PC-3 (cell line): ENCODE measurements at places on chromosomes 3 and 15. TPM values are rescaled to one million over a fixed set of nuclear protein-coding genes. Genes with fewer than 3 reads are reported as not detected.

HCN4 gene
- total RNA-seq: not detected in 2 replicates

WDR53 gene
- total RNA-seq: 11.7 and 17.4 TPM in 2 replicates

PPIB gene
- total RNA-seq: 410 and 450 TPM in 2 replicates

CLDN18 gene
- not detected in 2 replicates for total RNA-seq

CCDC54 gene
- total RNA-seq: not detected in 2 replicates

KBTBD13 gene
- not detected in 2 replicates for total RNA-seq

ANKRD63 gene
- 1.2 and 1.4 TPM in 2 replicates for total RNA-seq

IL17RB gene
- 2.3 TPM in 2 replicates for total RNA-seq

FSIP1 gene
- total RNA-seq: 0.07 and 0.81 TPM in 2 replicates

ROPN1 gene
- total RNA-seq: not detected in 2 replicates

TIGIT gene
- total RNA-seq: not detected in 2 replicates

INSYN1 gene
- not detected in 2 replicates for total RNA-seq

GRCh38 chr15:43105077-43105736, 631 bp downstream of the UBR1 start:
- DNase-seq: peak; percentile 17

DNA sequence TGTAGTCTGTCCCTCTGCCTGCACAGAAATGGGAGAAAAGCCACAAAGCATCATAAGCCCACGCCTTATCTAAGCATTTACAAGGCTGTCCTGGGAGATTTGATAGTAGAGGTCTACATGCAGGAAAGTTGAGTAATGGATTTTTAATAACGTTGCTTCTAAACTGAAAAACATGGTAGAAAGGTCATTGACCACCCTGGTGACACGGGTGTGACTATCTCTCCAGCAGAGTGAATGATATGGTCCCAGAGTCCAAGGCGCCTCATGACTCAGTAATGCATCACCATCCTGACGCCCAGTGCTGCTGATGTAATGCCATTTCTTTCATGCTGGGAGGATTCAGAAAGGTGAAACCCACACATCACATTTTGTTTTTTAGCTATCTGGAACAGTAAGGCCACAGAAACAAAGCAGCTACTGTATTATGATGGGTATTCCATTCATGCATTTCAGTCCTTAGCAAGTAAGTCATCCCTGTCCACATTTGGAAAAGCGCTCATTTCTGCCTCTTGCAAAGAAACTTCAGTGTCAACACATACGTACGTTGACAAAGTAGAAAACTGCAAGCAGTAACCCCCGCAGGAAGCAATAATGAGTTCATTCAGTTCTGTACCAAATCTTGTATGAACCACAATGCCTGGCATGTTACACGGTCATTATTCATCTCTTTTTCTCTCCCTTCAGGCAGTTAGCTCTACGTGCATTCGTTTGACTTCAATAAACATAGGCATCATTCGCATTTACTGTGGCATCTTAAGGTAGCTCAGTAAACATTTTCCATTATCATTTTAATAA, 483.5 kb downstream of the GABRG3 start:
- DNase-seq: peak; percentile 64

- no peak for DNase-seq
Observed at GRCh38 chr3:190101320-190102011, 19.2 kb downstream of the P3H2 start.

DNA sequence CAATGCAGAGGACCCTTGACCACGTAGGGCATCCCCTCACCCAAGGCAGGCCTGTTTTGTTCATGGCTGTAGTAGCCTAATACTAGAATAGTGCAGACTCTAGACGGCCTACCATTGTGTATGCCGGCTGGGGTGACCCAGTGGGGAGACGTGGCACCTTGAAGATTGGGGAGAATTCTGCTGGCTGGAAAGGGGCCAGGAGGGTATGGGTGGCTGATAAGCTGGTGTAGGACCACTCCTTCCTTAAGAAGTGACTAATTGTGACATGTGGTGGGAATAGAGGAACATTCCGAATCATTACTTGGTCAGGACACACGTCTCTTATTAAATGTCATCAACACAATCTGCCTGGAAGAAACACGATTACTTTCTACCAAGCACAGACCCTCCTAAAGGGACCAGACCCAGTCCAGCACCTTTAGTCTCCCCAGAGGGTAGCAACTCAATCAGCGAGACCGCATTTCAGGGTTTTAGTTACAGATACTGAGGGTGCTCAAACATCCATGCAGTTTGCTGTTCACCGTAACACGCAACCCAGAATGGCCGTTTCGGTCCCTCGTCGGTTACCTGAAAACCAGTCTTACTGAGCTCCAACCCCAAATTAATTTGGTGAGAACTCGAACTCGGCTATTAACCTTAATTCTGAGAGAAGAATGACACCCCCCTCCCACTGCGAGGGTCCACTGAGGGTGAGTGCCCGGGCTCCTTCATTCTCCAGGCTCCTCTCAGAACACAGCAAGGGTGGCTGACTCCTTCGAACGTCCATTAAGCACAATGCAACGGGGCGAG, 1.6 kb upstream of the KLF13 start:
- no peak for DNase-seq

- DNase-seq: peak; percentile 77
Observed at GRCh38 chr3:132253262-132253878, 63.8 kb upstream of the ACP3 start.

DNA sequence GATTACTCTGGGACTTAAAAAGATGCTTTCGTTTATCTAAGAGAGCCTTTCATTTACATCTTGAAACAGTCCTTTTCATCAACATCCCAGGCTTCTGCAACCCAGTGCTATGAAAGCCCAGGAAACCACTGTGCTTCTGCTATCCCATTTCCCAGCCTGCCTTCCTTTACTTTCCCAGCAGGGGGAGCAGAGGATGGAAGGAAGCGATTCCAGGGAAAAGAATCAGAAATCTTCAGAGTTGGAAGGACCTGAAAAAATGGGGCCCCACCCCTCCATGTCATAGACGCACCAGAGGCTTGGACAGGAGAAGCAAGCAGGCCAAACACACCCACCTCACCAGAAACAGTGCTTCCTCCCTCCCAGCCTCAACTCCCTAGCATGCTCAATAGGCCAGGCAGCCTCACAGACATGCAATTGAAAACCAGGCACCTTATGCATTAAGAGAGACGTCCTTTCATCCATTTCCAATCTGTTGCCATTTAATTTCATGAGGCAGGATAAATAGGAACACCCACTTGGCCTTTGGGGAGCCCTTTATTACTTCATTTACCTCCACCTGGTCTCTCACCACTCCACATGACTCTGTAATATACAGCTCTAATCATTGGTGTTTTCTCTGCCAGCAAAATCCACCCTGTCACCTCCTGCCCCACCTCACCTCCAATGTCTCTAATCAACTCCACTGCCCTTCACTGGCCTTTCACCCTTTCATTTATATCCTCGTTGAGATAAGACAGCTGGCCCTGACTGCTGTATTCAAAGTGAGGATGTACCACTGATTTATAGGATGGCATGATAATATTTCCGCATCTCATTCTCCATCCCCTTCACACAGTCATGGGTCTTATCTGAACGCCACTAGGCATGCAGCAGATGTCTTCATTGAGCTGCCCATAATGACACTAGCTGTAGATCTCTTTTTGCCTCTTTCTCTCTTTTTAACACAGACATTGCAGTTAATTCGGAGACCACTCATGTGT, 583.9 kb downstream of the NTRK3 start:
- DNase-seq: peak; percentile 38

- DNase-seq: no peak
Observed at GRCh38 chr3:190504354-190505125, 9.3 kb upstream of the IL1RAP start.

DNA sequence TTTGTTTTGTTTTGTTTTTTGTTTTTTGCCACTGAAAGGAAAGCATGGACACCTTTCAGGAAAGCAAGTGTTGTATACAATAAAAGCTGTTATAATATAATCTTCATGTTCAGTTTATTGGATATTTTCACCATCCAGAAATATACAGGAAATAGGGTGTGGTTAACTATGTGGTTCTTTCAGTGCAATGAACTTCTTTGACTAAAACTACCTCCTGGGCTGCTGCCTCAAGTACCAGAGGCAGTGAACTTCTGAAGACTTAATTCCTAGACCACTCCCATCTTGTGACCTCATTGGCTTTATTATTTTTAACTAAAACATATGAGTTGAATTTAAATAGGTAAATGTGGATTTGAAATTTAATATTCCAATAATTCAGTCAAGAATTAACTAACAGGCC, 27.1 kb upstream of the TBL1XR1 start:
- no peak for DNase-seq

DNA sequence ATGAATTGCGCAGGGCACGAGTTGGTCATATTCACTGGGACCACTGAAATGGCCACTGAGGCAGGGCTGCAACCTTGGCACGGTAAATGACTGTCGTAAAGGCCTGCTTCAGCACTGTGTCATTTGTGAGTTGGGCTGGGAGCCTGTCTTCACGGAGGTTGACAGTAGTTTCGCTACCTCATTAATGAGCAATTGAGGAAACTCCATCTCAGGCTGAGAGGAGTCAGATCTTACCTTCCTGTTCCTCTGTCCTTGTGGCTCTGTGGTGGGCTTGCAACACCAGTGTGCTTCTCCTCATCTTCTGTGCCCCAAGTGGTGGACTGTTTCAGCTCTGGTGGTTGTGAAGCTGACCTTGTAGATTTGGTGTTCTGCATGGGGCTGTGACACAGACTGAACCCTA, 80.1 kb upstream of the EIF1B start:
- no peak for DNase-seq

GRCh38 chr3:108089579-108089978, 1.3 kb downstream of the CD47 start:
- peak; percentile 29 for DNase-seq

GRCh38 chr3:1232276-1232675, 139.5 kb downstream of the CNTN6 start:
- no peak for DNase-seq

DNA sequence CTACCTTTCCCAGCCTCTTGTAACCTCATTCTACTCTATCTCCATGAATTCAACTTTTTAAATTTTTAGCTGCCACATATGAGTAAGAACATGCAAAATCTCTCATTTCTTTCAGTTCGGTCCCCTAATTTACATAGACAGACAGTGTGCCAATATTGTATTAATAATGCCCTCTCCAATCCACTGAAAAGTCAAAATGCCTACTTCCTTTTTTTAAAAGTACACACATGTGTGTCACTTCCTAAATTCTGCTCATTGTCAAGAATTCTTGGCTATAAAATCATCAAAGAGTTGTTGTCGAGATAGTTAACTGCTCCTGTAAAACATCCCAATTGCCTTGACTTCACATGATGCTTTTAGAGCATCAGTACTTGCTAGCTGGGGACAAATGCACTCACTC, 84.2 kb upstream of the IL12A start:
- DNase-seq: no peak

- no peak for DNase-seq
Observed at GRCh38 chr15:77115179-77115578, 44.3 kb upstream of the TSPAN3 start.

- no peak for DNase-seq
Observed at GRCh38 chr3:102904629-102905028, 469.8 kb downstream of the ZPLD1 start.

DNA sequence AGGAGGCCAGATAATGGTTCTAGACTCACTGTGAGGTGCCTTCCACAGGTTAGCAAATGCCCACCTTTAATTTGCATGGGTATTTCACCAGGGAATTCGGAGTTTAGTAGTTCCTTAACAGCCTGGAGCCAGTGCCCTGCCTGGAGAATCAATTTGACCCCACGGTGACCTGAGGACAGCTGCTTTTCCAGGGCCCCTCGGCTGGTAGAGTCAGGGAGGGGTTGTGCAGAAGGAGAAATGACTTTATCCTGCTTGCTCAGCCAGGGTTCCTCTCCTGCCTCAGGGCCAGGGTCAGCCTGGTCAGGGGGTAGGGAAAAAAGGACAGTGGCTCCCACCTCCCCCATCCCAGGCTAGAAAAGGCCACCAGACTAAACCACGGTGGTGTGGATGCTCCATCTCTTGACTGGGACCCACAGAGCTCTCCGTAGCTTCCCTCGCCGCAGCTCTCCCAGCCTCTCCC, 12.0 kb downstream of the DLL4 start:
- DNase-seq: no peak

DNA sequence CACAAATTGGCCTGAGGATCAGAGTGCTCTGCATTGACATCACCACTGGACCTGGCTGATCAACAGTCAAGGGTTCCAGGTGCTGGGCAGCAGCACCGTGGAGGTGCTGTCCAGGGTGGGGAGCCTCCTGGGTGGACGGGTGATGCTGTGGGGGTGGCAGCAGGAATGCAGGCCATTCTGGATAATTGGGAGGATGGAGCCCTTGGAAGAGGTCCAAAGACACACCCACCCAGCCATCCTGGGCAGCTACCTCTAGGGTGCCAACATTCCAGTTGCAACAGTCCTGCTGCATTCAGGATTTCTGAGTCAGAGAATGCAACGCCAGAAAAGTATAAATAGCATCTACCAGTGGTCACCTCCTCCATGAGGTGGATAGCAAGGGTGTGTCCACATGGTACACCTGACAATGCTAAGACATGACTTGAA, 26.8 kb downstream of the STARD5 start:
- peak; percentile 95 for DNase-seq

GRCh38 chr15:49196856-49197255, 26.8 kb downstream of the GALK2 start:
- DNase-seq: no peak

DNA sequence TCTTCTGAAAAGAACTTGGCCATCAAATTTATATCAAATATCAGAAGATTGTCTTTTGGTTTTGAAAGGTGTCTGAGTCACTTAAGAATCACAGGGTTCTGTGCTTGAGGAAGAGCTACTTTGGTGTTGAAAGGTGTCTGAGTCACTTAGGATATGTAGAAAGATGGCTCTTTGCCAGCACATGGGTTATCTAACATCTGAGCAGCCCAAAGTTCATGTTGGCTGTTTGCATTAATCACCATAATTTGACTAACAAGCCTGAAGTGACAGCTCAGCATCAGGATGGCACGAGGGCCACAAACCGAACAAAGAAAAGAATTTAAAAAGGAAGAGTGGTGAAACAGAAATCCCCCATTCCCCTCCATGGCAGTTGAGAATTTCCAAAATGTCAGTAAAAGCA, 190.5 kb upstream of the CMC1 start:
- peak; percentile 97 for DNase-seq

DNA sequence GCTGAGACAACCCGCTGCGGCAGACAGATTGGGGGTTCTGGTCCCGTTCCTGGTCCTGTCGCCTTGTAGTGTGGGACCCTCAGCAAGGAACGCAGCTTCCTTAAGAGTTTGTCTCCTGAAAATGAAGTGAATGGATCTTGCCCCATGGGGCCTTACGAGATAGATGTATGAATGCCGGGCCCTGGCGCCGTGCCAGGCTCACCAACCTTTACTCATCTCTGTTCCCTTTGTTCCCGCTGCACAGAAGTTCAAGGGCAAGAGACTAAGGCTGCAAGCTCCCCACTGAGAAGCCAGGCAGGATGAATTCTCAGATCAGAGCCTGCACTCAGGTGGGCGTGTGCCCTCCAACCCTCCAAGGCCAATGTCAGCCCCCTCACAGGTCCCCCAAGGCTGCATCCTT, 162.7 kb upstream of the IQSEC1 start:
- no peak for DNase-seq
